ENCODE measurements at places on chromosomes 11 and 22.

GRCh38 chr11:114285599-114285998, 10.6 kb upstream of the NNMT start:
- DNase-seq: no peak

GRCh38 chr22:48871176-48871840, 956.4 kb downstream of the BRD1 start:
- DNase-seq: no peak

DNA sequence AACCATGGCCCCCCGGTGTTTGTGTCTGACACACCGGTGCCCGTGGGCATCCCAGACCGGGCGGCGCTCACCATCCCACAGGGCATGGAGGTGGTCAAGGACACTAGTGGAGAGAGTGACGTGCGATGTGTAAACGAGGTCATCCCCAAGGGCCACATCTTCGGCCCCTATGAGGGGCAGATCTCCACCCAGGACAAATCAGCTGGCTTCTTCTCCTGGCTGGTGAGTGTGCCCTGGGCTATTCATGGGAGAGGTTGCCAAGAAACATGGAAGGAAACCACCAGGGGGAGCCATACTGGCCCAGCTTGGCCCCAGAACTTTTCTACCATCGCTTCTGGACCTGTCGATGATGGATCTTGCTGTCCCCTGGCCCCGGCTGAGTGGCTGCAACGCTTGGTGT, 36.5 kb downstream of the PRDM11 start:
- no peak for DNase-seq

GRCh38 chr11:69106031-69106811, 49.5 kb upstream of the SMIM38 start:
- no peak for DNase-seq

DNA sequence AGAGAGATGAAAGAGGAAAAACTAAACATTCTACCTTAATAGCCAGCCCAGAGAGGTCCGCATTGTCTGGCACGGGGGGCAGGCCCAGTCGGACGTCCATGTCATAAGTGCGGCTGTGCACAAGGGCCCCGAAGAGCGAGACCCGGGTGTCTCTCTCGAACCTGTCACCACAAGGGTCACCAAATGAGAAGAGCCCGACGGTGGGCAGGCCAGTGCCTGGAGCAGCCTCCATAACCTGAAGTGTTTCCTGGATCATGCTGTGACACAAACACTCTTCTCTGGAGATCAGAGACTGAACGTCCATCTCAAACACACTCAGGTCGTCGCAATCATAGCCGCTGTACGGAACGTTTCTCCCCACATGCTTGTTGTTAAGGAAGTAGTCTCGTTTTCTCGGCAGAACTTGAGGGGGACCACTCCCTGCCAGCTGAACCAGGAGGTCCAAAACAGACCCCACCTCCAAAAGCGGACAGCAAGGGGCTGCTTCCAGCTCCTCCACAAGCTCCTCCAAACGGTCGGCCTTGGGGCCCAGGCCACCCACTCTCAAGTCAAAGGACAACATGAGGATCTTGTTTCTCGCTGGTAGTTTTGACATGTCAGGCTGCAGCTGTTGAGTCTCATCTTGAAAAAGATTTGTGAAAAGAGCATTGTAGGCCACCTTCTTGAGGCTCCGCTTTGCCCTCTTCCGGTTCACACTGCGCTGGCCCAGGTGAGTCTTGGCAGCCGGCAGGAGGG, 971 bp downstream of the TUBGCP6 start:
- DNase-seq: no peak

DNA sequence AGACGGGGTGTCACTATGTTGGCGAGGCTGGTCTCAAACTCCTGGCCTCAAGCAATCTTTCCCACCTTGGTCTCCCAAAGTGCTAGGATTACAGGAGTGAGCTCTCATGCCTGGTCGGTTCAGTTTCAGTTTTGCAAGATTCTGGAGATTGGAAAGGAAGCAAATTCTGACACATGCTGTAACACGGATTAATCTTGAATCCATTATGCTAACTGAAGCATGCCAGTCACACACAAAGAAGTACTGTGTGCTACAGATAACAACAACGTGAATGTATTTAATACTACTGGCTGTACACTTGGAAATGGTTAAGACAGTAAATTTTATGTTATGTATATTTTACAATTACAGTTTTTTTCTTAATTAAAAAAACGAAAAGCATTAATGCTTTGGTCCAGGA, 107.6 kb downstream of the MED15 start:
- no peak for DNase-seq

DNA sequence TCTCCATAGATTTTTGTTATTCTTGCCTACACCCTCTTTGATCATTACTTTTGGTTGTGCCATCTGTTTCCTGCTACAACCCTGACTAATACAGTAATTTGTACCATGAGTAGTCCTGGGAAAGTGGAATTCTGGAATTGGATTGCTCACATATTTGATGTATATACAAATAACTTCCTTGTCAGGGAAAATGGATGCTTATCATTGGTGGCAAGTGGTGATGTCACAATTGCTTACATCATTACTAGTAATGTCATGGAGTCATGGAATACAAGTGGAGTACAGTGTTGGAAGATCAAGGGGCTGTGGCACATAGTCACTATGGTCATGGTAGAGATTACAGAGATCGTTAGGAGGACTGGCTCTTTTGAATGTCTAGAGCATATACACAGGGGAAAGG, 24.4 kb downstream of the AASDHPPT start:
- DNase-seq: no peak

GRCh38 chr11:6992026-6992425, 28.1 kb downstream of the ZNF214 start:
- DNase-seq: no peak

DNA sequence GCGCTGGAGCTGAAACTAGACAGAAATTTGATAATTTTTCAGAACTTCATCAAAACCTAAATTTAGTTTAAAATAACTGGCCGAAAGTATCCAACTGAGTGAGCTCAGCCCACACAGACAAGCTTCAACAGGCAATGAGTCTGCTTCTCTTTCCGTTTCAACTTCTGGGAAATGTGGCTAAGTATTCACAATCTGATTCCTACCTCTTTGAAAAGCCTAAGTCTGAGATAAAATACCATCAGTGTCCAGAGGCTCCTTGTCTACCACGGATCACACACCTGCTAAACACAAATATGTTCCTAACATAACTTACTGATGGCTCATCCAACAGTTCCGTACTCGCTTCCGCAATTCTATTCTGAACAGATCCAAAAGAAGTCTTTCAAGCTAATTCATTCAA, 8.5 kb downstream of the SIK3 start:
- no peak for DNase-seq

DNA sequence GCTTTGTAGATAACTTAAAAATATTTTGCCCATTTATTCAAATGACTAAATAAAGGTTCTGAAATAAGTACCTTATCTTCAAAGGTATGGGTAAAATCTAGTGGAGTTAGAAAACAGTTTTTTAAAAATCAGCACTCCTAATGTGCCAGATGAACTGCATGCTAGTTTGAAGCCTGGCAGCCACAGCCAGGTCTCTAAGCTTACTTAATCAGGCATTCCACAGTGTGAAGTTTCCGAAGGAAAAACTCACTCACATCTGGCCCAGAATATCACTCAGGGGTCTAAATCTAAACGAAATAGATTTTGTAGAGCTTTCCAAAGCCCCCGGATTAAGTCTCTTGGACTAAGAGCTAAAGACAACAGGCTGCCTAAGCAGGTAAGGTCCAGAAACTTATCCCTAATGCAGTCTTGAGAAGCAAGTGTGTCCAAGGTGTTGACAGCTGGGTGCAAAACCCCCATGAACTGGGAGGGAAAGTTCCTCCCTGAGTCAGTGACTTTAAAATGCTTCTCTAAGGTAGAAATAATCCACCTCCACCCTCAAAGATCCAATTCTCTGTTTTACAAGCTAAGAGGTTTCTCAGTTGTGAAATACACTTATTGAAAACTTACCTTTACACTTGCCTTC, 157.6 kb downstream of the FCHSD2 start:
- no peak for DNase-seq

DNA sequence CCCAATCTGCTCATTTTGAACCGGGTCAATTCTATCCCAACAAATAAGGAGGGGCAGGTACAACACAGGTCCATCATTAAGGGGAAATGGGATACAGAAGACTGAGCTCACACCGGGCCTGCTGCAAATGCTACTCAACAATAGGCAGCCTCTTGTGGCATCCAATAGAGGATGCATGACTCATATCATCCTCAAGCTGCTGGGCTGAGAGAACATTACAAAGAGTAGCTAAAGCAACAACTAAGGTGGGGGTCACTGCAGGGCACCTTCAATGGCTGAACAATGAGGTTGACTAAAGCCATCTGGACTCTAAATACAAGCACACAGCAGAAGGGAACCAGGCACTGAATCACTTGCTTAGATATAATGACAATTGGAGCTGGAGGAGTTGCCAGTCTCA, 130.1 kb upstream of the SYN3 start:
- no peak for DNase-seq

- no peak for DNase-seq
Observed at GRCh38 chr11:19347911-19348310, 107.2 kb upstream of the E2F8 start.

DNA sequence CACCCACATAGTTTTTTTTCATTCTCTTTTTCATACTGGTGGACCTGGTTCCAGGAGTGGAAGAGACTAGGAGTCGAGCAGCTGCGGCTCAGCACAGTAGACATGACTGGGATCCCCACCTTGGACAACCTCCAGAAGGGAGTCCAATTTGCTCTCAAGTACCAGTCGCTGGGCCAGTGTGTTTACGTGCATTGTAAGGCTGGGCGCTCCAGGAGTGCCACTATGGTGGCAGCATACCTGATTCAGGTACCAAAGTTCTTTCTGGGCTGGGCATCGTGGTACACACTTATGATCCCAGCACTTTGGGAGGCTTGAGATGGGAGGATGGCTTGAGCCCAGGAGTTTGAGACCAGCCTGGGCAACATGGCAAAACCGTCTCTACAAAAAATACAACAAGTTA, 4.2 kb downstream of the PTPMT1 start:
- no peak for DNase-seq

Measured in BJ (cell line).